ENCODE measurements at places on chromosomes 5 and 9.
A peak's percentile ranks its signal among the peaks of the same experiment; 100 is the strongest.

DNA sequence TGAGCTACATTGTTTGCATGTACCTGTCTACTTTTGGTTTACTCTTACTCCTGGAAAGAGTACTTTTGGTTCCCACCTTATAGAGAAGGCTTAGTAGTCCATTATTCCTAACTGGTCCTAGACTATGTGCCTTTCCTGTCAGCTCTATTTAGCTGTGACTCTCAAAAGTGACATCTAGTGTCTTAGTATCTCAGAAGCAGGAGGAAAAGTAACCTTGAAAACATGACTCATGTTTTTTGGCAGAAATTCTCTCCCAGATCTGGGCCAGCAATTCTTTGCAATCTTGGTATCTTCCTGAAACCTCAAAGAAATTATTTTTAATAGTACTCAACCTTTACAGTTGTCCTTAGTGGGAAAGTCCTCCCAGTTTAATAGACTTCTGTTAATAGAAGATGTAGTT is 691.7 kb upstream of the SEMA6A start:
- no peak for DNase-seq

- no peak for DNase-seq
Measured at GRCh38 chr5:96963267-96963666, 27.4 kb downstream of the LNPEP start.

- DNase-seq, result no peak
Measured at GRCh38 chr5:124550731-124551130, 195.7 kb downstream of the ZNF608 start.

- DNase-seq, result no peak
Measured at GRCh38 chr9:137273095-137273490, 4.4 kb upstream of the TOR4A start.

- no peak for DNase-seq
Measured at GRCh38 chr9:33728613-33729012, 66.7 kb upstream of the PRSS3 start.

GRCh38 chr5:1315018-1315708 is 20.3 kb upstream of the TERT start:
- DNase-seq, result no peak

DNA sequence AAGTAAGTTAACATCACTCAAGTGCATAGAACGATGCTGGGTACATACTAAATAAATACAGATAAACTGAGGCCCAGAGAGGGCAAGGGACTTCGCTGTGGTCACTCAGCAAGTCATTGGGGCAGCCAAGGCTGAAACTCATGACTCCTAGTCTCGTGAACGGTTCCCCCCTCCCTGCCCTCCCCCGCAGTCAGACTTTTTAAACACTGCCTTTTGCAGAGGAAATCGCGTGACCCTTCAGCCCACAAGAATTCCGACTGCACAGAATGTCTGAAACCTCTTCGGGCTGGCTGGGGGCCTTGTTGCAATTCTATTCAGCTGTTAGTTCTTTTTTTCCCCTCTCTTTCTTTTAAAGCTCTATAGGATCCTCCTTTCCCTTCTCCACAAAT is 28.1 kb downstream of the NEK6 start:
- no peak for DNase-seq

DNA sequence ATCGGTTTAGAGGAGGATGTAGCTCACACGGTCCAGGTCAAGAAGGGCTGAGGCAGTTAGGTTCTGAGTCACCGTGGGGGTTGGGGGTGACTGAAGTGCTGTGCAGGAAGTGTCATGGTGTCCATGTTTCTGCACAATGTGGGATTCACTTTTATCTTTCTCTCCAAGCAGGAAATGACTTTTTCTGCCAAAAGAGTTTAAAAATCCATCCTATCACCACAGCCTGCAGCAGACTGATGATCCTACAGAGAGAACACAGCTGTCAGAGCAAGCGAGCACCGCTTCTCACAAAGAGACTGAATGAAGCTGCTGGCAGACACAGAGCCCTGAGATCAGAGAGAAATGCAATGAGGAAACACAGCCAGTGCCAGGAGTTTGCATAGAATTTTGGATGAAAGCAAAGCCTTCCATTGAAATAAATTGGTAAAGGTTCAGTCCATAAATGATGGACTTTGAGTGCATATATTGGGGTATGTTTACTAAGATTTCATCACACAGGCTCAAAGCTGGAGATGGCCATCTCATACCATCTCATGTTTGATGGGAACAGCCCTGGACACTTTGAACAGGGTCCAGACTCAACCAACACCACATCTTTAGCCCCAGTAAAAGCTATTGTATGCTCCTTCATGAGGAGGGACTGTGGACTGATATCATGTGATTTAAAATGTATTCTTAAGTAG is 213.9 kb upstream of the FBXL7 start:
- DNase-seq, result no peak

DNA sequence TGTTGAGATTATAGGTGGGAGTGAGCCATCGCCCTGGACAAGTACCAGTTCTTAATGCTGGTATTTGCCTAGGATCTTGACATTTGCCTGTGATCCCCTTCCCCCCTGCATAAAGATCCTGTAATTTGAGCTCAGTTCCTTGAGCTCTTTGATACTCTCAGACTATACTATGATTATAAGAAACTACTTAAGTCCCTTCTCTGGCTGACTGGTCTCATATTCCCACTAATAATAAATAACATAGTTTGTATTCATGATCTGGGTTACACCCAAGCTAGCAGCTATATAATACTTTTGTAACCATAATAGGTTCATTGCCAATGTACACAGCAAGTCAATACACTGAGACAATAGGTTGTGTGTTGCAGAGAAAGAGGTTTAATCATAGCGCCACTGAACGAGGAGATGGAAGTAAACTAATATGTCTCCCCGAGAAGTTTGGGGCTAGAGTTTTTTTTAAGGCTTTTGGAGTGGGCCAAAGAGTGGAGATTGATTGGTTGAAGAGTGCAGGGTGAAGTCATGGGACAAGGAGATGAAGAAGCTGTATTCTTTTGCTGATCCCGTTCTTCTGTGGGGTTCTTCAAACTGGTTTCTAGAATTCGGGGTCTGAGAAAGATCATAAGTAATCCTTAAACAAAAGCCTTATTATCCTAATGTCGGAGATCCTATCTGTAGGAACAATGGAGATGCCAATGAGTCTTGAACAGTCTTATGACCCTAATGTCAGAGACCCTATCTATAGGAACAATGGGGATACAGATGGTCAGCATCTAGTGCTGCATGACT is 20.7 kb upstream of the SHOC1 start:
- no peak for DNase-seq

DNA sequence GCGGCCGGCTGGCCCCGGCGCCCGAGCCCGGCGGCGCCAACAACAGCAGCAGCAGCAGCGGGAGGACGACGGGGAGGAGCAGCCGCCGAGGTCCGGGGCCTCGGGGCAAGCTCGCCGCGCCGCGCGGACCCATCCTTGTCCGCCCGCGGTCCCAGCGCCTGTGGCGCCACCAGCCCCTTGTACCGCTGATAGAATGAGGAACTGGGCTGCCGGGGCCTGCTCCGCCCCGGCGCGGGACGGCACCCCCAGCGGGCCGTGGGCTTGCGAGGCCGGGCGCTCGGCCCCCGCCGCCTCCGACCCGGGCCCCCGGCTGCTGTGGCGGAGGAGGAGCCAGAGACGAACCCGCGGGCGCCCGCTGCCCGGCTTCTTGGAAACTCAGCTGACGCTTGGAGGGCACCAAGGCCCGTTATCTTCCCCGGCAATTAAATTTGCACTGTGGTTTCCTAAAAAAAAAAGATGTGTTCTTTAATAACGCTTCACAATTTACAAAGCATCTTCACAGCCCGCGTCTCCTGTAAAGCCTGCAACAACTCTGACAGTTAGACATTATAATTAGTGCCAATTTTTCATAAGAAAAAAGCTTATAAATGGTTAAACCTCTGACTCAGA is at the start of gene ARSB:
Gene ARSB, minus strand, starts transcription at position 195 of the 609 bp plus-strand sequence. Its CDS starts 62 bp downstream, at position 133.
- peak; percentile 33 for DNase-seq

GRCh38 chr5:68303038-68303738 is 87.6 kb downstream of the PIK3R1 start:
- DNase-seq, result no peak

DNA sequence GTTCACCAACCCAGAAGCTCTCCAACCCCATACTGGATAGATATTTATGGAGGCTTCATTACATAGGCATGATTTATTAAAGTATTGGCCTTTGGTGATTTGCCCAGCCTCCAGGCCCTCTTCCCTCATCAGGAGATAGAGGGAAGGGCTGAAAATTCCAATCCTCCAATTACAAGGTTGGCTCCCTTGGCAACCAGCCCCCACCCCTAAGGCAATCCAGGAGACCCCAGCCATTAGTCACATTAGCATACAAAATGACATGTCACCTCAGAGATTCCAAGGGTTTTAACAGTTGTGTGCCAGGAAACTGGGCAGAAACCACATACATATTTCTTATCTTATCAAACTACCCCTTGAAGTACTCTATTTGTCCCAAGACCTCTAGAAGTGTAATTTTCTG is 210.0 kb downstream of the HINT1 start:
- no peak for DNase-seq

Measured in anterior cingulate cortex (tissue), 58 donors.